ENCODE measurements at places on chromosomes 7 and 10. TPM values are rescaled to one million over a fixed set of nuclear protein-coding genes. Genes with fewer than 3 reads are reported as not detected.

GRCh38 chr7:158325530-158326381 is 261.9 kb downstream of the PTPRN2 start:
- no peaks in the 10 kb centered on the region for H3K36me3 ChIP-seq
- no peaks in the 10 kb centered on the region for H3K27me3 ChIP-seq
- no peak overlapping the region for H3K27ac ChIP-seq
- no peak for DNase-seq
- no peaks in the 10 kb centered on the region for H3K4me1 ChIP-seq

Gene JMJD1C
- 70.8 TPM for total RNA-seq

DNA sequence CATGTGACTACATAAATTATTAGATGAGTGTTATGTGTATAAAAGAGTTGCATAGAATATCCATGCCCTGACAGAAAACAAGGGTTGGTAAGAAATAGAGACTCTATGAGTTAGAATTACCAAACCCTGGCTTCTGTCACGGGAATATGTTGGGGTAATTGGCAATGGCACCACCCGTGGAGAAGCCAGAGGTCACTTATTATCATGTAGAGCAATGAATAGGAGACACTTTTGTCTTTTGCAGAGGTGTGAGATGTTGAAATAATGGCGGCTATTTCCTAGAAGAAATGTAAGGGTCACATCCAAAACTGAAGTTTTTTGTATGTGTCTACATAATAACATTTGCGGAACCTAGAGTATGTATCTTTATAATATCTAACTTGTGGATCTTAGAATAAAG is 35.3 kb downstream of the ABCB5 start:
- DNase-seq, result no peak
- no peaks in the 10 kb centered on the region for H3K4me1 ChIP-seq
- H3K27ac ChIP-seq, result no peak overlapping the region
- no peaks in the 10 kb centered on the region for H3K27me3 ChIP-seq
- H3K4me3 ChIP-seq, result no peak overlapping the region

Gene AASS
- total RNA-seq, result 2.5 TPM

- no peak overlapping the region for H3K27ac ChIP-seq
- H3K4me1 ChIP-seq, result no peaks in the 10 kb centered on the region
- no peaks in the 10 kb centered on the region for H3K36me3 ChIP-seq
- H3K4me3 ChIP-seq, result no peak overlapping the region
These were observed 4.5 kb upstream of the TFPI2 start for GRCh38 chr7:93894966-93895640.

DNA sequence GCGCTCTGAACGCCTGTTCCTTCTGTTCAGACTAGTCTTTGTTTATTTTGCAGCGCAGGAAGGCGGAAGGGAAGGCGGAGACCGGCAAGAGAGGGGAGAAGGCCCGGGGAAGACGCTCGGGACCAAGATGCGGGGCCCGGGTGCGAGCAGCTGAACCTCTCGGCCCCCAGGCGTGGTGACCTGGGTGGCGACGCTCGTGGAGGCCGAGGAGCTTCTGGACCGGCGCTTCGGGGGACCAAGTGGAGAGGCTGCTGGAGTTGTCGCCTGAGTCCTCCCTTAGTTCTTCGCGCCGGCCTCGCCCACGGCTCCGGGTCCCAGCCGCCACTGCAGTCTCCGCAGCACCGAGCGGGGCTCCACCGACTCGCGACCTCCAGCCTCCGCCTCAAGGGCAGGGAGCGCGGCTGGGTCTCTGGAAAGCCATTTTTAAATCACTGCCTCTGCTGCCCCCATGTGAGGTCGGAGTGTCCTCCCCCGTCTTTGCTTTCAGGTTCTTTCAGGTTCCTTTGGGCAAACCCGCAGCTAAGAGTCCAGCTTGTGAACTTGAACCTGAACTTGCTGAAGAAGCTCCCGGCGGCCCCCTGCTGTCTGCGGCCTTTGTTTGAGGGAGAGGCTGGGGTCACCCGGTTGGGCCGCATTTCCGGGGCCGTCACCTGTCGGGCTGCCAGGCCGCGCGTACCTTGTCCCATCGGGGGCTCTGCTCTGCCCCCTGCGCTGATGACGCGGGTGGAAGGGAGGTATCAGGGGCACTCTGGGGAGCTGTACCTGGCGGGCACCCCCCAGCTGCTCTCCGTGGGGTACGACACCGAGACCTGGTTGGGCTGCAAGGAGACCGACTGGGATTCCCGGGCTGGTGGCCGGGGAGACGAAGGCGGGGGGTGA is 136.0 kb downstream of the KIF20B start:
- peak; percentile 52 for DNase-seq
- peak overlapping the region; percentile 55 for H3K27ac ChIP-seq

GRCh38 chr10:480928-481552 is 208.4 kb downstream of the DIP2C start:
- H3K36me3 ChIP-seq, result no peaks in the 10 kb centered on the region
- H3K27me3 ChIP-seq, result no peaks in the 10 kb centered on the region
- no peak overlapping the region for H3K27ac ChIP-seq

Gene CYP3A4
- total RNA-seq, result 11.0 TPM

Gene ARHGAP22
- 8.5 TPM for total RNA-seq

Gene AGAP3
- total RNA-seq, result 8.2 TPM

All from thymus (tissue), 14 donors.